ENCODE measurements at places on chromosomes 13 and 19.

- no peak for DNase-seq
Measured at GRCh38 chr19:3908266-3909054, 24.4 kb upstream of the NMRK2 start.

DNA sequence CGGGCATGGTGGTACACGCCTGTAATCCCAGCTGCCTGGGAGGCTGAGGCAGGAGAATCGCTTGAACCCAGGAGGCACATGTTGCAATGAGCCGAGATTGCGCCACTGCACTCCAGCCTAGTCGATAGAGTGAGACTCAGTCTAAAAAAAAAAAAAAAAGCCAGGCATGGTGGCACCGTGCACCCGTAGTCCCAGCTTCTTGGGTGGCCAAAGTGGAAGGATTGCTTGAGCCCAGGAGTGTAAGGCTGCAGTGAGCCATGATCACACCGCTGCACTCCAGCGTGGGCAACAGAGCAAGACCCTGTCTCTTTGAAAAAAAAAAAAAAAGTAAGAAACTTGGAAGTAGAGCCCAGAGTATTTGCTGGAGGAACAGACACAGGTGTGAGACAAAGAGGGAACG is 27.7 kb downstream of the CCDC8 start:
- DNase-seq, result no peak

DNA sequence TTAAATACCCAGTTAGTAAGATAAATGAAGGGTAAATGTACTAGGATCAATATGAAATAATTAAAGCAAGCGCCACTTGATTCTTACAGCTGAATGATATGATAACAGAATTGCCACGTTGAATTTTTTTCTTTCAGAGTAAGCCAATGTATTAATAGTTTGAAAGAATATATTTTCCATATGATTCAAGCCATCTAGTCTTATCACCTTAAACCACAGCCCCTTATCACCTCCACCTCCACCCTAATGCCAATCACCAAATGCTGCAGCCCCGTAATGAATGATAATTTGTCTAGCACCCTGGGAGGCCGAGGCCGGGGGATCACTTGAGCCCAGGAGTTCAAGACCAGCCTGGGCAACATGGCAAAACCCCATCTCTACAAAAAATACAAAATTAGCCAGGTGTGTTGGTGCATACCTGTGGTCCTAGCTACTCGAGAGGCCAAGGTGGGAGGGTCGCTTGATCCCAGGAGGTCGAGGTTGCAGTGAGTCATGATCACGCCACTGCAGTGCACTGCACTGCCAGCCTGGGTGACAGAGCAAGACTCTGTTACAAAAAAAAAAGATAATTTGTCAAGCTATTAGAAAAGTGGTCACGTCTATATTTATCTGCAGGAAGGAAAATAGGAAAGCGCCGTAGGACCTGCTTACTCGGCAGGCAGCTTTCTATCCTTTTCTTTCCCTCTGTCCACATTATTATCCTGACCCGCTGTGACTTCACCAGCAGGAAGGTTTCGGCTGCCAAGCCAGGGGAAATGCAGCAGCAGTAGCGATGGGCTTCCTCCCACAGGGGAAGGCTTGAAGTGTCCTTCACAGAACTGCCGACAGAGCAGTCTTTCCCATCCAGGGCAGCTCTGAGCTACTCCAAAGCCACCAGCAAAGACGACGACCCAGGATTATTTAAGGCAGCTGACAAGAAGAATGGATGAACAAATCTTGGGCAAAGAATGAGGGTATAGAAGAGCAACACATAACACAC is 19.7 kb upstream of the CLN5 start:
- no peak for DNase-seq

GRCh38 chr19:1624458-1624857 is 19.2 kb upstream of the UQCR11 start:
- DNase-seq, result peak; percentile 43

- DNase-seq, result no peak
Measured at GRCh38 chr13:113902986-113903775, 39.3 kb upstream of the GAS6 start.

GRCh38 chr13:52739468-52740071 is at the start of gene CNMD:
CNMD (minus strand) TSS chr13:52739820; CDS start chr13:52739701, 119 bp downstream.
- no peak for DNase-seq

- peak; percentile 8 for DNase-seq
Measured at GRCh38 chr19:24033963-24034342, 53.0 kb upstream of the ZNF254 start.

GRCh38 chr19:28737021-28737895 is 475.7 kb downstream of the UQCRFS1 start:
- DNase-seq, result no peak

GRCh38 chr19:49954092-49954829 is 6.7 kb downstream of the SIGLEC11 start:
- no peak for DNase-seq

DNA sequence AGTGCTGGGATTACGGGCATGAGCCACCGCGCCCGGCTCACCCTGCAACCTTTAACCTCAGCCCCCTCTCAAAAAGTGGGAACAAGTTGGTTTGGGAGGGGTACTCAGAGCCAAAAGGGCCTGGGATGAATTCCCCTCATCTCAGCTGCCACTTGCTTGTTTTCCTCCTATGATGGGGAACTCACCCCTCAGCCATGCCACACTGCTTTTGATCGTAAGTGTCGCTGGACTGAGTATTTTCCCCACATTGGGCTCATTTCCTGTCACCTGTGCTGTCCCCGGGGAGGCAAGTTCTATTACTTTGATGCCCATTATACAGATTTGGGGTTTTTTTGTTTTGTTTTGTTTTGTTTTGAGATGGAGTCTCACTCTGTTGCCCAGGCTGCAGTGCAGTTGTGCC is 6.5 kb downstream of the R3HDM4 start:
- no peak for DNase-seq

DNA sequence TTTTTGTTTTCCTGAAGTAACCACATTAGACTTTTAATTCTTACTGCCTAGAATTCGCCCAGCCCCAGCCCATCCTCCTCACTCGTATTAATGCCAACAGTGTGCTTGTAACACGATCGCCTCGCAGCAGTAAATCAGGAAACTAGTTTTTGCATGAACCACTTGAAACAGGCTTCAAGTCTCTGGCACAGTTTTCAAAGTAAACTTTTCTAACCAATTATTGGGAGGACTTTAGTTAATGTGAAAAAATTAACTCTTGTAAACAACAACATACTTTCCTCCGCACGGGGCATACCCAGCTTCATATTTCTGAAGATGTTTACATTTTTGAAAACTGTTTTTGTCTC is 39.2 kb downstream of the TNFRSF19 start:
- no peak for DNase-seq

GRCh38 chr19:12779162-12779993 is 4.0 kb upstream of the HOOK2 start:
- no peak for DNase-seq

DNA sequence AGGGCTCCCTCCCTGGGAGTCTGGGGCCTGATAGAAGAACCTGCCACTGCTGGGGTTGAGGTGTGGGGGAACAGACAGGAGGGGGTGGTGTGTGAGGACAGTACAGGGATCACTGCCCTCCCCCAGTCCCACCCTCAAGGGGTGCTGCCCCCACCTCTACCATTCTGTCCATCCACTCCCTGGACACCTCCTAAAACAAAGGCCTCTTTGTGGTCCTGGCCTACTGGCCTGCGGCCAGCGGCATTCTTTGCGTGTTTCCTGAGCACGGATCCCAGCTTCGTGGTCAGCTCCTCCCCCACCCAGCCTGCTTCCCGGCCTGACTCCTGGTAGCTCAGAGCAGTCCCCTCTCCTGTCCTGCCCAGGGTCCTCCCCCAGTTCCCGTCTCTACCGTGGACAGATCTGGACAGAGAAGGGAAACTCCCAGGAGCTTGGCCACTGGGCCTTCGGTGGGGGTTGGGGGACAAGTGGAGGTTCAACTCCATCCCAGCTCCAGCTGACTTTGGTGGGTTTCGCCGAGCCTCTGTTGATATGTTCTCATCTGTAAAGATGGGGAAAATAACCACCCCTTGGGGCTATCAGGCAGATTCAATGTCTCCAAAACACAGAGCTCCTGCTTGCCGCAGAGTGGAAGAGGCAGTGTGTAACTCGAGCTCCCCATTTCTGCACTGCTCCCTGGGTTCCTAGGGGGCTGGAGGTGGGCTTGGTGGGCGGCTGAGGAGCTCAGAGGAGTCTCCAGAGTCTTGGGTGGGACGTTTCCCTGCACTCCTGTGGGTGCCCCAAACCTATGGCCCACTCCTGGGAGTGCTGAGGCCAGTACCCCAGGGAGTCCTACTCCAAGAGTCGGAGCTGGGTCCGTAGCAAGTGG is 48.7 kb downstream of the LYL1 start:
- DNase-seq, result no peak

DNA sequence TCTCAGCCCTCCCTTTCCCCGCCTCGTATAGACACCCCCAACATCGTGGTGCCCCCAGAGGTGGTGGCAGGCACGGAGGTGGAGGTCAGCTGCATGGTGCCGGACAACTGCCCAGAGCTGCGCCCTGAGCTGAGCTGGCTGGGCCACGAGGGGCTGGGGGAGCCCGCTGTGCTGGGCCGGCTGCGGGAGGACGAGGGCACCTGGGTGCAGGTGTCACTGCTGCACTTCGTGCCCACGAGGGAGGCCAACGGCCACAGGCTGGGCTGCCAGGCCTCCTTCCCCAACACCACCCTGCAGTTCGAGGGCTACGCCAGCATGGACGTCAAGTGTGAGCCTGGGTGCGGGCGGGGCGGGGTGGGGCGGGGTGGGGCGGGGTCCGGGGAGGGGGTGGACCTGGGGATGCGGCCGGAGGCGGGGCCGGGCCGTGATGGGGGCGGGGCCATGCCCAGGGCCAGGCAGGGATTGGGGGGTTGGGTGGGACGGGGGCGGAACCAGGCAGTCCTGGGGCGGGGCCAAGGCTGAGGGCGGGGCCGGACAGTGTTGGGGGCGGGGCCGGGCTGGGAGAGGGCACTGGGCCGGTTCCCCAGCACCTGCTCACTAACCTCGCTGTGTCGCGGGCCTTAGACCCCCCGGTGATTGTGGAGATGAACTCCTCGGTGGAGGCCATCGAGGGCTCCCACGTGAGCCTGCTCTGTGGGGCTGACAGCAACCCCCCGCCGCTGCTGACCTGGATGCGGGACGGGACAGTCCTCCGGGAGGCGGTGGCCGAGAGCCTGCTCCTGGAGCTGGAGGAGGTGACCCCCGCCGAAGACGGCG is 7.8 kb downstream of the MAG start:
- DNase-seq, result no peak

GRCh38 chr13:32968316-32968715 is 47.9 kb upstream of the KL start:
- DNase-seq, result no peak

GRCh38 chr13:21759463-21759862 is 88.6 kb downstream of the FGF9 start:
- no peak for DNase-seq

DNA sequence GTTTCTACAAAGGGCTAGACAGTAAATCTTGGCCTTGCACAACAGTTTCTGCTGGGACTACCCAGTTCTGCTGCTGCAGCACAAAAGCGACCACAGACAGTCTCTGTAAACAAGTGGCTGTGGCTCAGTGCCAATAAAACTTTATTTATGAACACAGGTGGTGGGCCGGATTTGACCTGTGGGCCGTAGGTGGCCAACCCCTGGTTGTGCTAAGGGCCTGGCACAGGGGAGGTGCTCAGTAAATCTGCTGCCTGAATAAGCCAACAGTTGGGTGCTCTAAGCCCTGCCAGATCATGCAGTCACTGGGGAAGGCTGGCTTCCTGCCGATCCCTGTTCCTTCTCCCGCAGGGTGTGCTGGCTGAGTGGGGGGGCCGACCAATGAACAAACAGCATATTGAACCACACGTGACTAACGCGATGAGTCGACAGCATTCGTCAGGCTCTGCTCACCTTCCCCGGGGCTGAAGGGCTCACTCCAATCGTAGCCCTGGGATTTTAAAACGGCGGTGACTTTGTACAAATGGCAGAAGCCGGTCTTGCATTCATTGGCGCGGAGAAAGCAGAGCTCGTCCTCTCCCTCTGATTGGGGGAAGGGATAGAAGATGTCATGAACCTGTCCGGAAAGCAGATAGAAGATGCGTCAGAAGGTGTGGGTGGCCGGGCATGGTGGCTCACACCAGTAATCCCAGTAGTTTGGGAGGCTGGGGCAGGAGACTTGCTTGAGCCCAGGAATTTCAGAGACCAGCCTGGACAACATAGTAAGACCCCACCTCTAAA is 24.3 kb upstream of the MYDGF start:
- DNase-seq, result no peak

DNA sequence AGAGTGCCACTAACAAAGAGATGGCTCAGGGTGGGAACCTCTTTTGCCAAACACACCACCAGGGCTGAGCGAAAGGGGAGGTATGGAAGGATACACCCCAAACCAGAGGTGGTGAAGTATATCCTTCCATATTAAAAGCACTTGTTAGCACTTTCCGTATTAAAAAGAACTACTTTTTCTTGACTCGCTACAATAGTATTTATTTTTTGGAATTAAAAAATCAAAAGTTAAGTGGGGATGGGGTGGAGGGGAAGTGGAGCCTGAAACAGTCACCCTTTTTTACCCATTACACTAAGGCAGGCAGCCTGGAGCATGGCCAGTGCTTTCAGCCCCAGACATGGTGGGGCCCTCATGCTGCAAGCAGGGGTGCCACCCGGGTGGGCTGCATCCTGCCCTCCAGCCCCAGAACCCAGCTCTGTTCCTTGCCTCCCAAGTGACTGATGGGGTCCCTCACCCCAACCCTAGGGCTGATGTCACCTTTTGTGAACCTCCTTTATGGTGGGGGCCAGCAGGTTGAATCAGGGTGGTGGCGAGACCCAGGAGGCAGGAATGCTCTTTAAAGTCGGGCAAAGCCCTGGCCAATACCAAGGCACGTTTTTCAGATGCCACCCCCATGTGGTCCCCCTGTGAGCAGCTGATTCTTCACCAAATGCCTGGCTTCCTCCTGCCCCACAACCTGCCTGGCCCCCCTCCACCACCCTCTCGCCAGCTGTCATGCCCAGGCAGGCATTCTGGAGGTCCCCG is 31.0 kb downstream of the LYL1 start:
- no peak for DNase-seq

- DNase-seq, result no peak
Measured at GRCh38 chr19:11759805-11760204, 7.0 kb upstream of the ZNF441 start.

DNA sequence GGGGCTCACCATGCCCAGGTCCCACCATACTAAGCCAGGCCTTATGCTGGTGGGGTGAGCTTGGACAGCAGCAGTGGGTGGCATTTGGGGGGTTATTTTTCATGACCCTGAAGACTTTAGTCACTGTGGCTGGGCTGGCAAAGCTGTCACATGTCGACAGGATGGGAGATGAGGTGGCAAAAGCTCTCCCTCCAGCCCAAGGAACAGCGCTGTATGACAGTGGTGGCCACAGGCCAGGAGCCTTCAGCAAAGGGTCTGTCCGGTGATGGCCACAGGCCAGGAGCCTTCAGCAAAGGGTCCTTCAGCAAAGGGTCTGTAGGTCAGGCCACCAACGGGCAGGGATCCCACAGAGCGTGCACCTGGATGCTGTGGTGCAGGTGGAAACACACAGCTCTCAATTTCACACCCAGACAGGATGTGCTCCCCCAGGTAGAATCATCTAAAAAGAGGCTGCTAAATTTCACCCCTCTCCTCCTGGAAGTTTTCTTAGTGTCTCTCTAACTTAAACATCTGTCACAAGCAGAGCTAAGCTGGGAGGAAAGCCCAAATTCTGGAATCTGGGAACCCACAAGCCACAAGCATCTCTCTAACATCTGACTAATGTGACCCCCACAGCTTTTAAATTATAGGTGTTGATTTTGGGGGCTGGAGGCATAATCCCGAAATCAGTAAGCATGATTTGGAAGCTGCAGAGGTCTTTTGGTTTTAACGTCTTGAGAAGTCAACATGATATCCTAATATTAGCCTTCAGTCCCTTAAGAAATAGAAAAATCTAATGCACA is 23.0 kb downstream of the COL4A1 start:
- no peak for DNase-seq

- no peak for DNase-seq
Measured at GRCh38 chr19:30444686-30445232, 72.6 kb downstream of the ZNF536 start.
